Activated effector memory CD4-positive, alpha-beta T cell treated with Interleukin-2 at 50 U/mL for 16 hours (primary cell): ENCODE measurements at places on chromosomes 13 and 19.

DNA sequence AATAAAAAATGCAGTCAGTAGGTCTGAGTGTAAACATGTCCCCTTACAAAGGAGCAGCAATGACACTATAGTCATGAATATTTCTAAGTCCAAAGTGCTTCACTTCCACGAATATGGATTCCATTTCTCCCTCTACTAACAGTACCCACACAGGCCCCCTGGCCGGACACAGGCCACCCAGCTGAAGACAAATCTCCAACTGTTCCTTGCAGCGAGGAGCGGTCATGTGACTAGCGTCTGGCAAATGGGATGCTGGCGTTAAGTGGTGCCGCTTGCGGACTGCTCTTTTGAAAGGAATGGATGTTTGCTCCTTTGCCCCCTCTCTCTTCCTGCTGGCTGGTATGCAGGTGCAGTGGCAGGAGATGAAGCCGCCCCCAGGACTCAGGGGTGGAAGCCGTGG, 16.2 kb downstream of the PPP1R12C start:
- DNase-seq = no peak

GRCh38 chr13:81493144-81493543, 1152.2 kb upstream of the SPRY2 start:
- DNase-seq = no peak

- no peak for DNase-seq
Measured at GRCh38 chr19:45668342-45668871, 386 bp downstream of the GIPR start.

DNA sequence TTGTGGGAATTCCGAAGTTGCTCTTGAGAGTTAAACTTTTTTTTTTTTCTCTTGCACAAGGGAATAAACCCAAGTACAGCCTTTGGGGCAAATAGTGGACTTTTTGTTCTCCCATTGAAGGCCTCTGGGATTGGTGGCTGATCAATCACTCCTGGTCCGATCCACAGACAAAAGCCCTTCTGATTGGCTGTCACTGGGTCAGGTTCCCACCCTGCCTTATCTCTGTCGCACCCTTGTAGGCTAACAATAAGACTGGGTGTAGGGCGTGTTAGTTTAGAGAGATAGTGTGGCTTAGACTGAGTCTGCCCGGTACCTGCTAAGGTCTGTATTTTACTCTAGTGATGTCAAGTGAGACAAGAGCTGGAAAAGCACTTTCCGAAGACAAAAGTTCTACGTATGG, 380.8 kb downstream of the NDFIP2 start:
- DNase-seq = no peak

- DNase-seq = no peak
Measured at GRCh38 chr19:46347985-46348384, 1.1 kb downstream of the PPP5C start.

- no peak for DNase-seq
Measured at GRCh38 chr19:33157906-33158305, 26.0 kb downstream of the WDR88 start.

DNA sequence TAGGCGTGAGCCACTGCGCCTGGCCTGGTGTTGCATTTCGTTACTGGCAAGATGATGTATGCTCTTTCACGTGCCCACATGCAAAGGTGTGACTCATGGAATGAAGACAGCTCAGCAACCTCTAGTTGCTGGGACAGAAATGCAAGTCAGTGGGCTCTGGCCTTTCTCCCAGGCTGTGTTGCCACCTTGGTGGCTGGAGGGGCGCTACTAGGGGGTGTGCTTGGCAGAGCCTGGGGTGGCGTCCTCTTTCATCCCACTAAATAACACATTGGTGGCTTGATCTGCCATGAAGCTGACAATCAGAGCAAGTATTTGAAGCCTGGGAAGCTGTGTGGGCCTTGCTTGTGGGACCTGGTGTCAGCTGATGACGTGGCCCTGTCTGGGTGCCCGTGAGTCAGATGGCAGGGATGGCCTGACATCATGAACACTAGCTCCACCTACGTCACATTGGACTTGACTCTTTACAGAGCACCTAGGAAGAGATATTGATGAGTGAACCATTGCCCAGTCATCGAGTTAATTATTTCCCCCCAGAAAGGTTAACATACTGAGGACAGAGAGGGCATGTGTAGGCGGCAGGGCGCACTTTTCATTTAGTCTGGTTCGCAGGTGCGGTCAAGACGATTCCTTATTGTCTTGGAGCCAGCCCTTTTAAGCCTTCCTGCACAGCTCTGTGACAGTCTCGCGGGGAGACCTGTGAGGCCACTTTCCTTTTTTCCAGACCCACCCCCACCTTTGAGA, 154.2 kb downstream of the TM9SF2 start:
- DNase-seq = no peak

DNA sequence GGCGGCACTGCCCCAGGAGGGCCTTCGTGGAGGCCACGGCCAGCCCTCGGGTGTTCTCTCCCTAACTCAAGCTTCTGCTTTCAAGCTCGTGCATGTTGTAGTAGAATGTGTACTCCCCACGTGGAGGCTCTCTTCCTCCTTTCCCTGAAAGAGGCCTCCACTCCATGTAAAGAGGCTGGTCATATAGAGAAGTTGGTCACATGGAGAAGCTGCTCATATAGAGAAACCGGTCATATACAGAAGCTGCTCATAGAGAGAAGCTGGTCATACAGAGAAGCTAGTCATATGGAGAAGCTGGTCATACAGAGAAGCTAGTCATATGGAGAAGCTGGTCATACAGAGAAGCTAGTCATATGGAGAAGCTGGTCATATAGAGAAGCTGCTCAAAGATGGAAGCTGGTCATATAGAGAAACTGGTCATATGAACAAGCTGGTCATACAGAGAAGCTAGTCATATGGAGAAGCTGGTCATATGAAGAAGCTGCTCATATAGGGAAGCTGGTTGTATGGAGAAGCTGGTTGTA, 152.5 kb downstream of the COL4A1 start:
- DNase-seq = no peak

- DNase-seq = no peak
Measured at GRCh38 chr13:77457966-77458365, 77.5 kb upstream of the SCEL start.

DNA sequence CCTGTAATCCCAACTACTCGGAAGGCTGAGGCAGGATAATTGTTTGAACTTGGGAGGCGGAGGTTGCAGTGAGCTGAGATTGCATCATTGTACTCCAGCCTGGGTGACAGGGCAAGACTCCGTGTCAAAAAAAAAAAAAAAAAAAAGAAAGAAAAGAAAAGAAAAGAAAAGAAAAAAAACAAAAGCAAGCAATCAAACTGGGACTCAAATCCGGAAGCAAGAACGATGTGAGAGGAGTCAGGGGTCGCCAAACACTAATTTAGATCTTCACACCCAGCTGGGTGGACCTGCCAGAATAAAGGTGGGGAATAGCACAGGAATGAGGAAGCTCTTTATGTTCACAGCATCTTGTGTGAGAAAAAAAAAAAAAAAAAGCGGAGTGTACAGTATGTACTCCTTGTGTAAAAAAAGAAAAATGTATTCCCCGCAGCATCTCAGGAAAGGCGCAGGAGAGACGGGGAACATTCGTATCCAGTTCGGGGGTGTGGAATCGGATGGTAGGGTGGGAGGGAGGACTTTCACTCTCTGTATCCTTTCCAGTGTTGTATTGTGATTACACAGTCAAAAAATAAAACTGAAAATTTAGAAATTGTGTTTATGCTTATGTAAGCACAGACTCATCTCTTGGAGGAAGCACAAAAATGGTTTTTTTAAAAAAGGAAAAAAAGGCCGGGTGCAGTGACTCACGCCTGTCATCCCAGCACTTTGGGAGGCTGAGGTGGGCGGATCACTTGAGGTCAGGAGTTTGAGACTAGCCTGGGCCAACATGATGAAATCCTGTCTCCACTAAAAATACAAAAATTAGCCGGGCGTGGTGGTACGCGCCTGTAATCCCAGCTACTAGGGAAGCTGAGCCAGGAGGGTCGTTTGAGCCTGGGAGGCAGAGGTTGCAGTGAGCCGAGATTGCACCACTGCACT, 7.6 kb downstream of the DNAJB1 start:
- DNase-seq = no peak

- DNase-seq = no peak
Measured at GRCh38 chr19:44687888-44688287, 11.1 kb upstream of the CEACAM16 start.

- DNase-seq = no peak
Measured at GRCh38 chr19:10812902-10813404, 23.1 kb downstream of the TMED1 start.

DNA sequence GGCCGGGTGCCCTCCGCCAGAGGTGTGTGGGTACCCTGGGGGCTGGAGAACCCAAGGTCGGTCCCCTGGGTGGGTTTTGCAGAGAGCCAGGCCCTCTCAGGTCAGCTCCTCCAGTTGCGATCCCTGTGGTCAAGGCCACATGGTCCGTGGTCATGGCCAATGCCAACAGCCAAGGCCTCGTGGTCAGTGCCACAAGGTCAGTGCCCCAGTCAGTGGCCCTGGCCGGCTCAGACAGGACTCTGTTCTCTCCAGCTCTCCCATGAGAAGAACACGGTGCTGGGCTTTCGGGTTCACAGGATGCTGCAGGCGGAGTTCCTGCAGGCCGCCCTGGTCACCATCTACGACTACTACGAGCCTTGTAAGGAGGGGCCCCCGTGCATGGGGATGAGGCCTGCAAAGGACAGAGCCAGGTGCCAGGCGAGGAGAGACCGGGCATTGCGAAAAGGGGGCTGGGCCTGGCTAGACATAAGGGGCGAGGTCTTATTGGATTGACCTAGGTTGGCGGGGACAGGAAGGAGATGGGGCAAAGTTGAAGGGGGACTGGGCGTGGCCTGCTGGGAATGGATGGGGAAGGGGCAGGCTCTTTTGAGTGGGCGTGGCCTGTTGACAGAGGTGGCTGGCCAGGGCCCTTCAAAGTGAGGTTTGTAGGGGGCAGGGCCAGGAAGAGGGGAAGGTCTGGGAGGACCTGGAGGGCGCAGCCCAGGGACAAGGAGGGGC, 15.2 kb upstream of the SHFL start:
- no peak for DNase-seq

GRCh38 chr19:30873003-30873402, 476.2 kb downstream of the TSHZ3 start:
- DNase-seq = no peak

GRCh38 chr13:85662186-85662585, 137.0 kb downstream of the SLITRK6 start:
- DNase-seq = no peak

DNA sequence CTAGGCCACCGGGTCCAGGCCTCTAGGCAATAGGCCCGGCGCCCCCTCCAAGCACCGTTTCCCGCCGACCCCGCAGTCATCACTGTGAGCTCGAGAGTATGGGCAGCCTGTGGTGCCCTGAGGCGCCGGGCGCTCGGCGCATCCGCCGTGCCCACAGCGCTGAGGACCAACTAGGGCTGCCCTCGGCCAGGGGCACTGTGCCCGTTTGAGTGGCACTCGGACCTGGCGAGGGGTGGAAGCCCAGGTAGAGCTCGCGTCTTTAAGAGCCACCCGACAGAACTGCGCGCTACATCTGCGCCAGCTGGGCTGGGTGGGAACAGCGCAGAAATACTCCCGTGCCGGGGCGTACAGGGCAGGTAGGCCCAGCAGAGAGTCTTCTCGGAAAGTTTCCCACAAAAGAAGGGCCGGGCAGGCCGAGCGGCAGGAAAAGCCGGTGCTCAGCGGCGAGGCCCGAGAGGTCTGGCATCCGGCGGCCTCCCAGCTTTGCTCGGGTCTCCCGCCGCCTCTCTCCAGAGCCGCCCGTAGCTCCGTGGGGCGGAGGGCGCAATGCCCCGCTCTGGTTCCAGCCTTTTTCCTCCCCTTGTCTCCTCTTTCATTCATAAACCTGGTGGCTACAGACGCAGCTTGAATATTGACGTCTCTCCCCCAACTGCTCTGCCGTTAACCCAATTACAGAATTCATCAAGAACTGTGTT, 5.4 kb upstream of the SOX1 start:
- DNase-seq = no peak

GRCh38 chr13:52837850-52838249, 10.6 kb downstream of the PCDH8 start:
- DNase-seq = no peak

GRCh38 chr13:89153941-89154340, 1482.8 kb downstream of the SLITRK5 start:
- DNase-seq = no peak

- DNase-seq = no peak
Measured at GRCh38 chr13:22040810-22041364, 370.0 kb downstream of the FGF9 start.

- DNase-seq = no peak
Measured at GRCh38 chr13:94394723-94395122, 84.8 kb downstream of the DCT start.

DNA sequence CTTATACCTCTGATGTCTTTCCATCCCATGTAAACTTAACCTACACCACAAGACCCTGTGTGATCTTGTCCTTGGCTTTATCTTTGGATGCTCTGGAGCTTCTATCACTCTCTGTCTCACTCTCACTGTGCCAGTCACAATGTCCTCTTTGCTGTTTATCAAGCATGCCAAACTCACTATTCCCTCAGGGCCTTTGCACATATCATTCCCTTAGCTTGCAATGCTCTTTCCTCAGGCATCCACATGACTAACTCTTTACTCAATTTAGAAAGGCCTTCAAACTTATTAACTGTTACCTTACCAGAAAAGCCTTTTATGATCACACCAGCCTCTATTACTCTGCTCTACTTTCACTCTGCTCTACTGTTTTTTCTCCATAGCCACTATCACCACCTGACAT, 354.1 kb downstream of the RFC3 start:
- no peak for DNase-seq

GRCh38 chr19:19911150-19911549, 10.4 kb downstream of the ZNF93 start:
- DNase-seq = no peak

DNA sequence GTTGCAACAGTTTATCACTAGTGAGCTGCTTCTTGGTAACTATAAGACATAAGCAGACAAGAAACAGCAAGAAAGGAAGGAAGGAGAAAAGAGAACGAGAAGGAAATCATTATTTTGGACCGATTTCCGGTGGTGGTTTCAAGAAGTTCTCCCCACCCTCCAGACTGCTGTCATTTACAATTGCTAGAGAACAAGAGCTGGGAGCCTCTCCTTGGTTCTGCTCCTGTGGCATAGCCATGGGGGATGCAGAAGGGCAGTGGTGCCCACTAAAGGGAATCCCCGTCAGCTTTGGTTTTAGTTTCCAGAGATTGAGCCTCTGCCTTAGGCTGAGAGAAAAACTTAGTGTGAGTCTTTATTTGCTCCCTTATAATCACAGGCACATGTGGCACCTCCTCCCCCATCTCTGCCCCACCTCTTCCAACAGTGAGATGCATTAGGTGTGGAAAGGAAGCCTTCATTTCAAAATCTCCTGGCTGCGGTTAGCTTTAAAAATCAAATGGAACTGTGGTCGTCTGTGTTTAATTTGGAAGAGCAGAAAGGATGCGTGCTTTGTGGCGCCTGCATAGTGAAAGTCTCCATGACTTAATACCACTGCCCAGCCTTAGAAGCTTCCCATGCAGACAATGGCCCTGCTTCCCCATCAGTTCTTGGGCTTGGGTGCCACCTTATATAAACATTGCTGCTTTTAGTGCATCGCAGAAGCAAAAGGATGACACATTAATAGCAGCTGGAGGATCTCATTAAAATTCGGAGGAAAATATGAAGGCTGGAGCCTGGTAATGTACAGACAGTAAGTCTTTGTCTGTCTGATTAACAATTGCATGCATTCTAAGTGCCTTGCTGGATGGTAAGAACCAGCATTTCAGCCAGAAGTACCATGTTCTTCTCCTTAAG, 25.0 kb downstream of the LRCH1 start:
- DNase-seq = no peak
